ENCODE measurements at places on chromosomes 6 and 20.
A peak's percentile ranks its signal among the peaks of the same experiment; 100 is the strongest.

- DNase-seq, result no peak
Observed at GRCh38 chr6:147651249-147652063, 143.0 kb downstream of the SAMD5 start.

DNA sequence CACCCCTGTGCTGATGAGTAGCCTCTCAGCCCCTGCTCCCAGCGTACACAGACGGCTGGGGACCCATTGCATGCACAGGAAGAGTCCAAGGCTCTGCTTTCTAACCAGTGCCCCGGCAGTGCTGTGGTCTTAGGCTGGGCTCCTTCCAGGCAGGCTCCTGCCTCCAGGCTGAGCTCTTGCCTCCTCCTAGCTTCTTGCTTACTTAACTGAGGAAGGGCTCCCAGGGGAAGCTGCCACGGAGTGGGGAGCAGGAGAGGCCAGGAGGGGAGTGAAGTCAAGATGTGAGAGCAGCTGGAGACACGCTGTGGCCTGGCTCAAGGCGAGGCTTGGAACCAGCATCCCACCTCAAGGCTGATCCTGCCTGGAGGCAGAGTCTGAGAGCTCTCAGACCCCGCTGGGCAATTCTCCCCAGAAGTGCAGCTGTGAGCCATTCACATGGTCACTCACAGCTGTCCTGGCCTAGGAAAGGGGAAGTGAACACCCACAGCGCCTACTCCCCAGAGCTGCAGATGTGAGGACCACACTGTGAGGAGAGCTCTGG, 141.0 kb downstream of the TBXT start:
- no peak for DNase-seq

DNA sequence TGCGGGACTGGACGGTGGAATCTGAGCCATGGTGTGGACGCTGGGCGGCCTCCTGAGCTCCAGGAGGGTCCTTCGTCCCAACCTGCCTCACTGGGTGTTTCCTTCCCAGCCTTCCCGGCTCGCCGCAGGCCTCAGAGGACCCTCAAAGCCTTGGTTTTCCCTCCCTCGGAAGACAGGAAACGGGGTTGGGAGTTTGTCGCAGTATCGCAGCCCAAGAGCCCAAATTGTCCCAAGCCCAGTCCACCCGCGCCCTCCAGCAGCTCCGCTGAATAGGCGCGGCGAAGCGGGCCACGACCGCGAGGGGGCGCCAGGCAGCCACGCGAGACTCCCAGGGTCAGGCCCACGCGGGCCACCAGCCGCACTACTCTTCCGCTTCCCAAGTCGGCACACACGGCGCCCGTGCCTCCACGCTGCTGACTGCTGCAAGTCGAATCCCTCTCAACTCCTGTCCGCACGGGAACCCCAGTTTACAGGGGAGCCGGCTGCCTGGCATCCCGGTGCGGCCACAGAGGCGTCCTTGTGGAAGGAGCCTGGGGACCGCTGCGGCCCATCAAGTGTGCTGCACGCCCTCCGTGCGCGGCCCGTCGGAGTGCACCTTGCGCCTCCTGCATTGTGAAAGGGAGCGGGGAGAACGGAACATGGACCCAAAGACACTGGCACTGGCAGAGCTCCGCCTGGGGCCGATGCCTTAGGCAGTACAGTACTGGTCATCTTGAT, 40.4 kb upstream of the HMGA1 start:
- DNase-seq, result peak; percentile 20

GRCh38 chr20:5033566-5033965, 32.3 kb upstream of the SLC23A2 start:
- peak; percentile 8 for DNase-seq

DNA sequence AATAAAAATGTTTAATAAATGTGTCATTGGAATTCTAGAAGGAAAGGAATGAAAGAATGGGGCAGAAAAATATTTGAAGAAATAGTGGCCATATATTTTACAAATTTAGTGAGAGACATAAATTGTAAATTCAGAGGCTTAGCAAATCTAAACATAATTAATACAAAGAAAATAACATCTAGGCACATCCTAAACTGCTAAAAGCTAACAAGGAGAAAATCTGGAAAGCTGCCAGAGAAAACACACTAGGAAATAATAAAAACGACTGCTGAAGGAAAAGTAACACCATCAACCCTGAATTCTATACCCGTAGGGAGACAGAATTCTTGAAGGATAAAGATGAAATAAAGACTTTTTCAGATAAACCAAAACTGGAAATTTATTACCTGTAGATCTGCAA, 23.8 kb downstream of the CYB5R4 start:
- no peak for DNase-seq

DNA sequence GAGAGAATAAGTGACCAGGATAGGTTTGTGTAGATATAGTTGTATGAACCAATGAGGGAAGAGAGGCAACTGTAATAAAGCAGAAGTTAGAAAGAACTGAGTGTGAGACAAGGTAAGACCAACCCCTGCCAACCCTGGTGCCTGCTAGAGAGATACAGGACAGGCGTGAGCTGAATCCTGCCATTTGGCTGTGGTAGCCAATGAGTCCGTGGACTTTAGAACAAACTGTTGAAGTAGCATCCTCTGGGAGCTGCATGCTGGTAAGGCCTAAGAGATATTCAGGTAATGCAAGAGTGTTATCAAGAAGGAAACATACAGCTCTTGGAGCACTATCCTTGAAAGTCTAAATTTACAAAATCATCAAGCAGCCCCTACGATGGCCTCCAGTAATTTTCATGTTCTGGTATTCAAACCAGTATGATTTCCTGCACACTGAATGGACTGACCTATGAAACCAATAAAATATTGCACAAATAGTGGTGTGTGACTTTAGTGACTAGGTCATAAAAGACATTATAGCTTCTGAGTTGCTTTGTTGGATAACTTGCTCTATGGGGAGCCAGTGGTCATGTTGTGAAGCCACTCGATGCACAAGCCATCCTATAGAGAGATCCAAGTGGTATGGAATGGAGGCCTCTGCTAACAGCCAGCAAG, 24.0 kb downstream of the BTBD3 start:
- no peak for DNase-seq

- no peak for DNase-seq
Observed at GRCh38 chr6:134584847-134585516, 267.1 kb upstream of the SGK1 start.

DNA sequence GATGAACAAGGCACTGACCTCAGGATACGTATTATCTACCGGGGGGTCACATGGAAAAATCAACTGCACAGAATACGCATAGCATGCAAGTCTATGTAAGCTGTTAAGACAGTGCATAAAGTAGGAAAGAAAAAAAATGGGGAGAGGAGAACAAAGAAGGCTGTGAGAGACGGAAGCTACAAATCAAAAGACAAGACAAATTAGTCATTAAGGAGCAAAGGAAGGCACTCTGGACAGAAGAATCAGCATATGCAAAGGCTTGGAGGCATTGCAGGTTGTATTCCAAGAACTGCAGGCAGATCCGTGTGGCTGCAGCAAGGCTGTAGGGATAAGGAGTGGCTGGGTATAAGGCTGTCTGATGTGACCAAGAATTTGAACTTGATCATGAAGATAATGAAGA, 89.0 kb downstream of the NRSN1 start:
- DNase-seq, result no peak

GRCh38 chr6:46098678-46099077, 31.1 kb upstream of the ENPP4 start:
- no peak for DNase-seq

DNA sequence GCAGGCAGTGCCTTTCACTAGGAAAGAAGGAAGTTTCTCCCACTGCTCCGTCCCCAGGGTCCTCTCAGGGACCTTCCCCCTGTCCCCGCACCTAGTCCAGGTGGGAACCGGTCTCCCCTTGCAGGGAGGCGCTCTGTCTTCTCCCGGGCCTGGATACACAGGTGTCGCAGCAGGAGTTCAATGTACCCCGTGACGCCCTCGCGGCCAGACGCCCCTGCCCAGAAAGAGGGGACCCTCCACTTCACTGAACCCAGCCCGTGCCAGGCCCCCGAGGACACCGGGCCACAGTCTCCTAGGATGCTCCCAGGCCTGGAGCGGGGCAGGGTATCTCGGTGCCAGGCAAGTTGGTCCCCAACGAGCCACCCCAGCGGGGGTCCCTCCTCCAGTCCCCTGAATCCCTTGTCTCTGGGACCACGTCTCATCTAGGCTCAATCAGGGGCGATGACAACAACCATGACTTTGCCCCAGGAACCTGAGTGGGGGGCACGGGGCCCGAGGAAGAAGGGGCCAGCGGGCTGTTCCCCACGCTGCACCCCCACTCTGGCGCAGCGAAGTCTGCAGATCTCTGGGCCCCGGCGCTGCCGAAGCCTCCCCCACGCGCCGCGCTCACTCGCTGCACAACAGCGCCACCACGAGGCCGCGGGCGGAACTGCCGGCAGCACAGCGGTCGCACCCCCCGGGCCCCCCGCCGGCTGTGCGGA, 103.0 kb downstream of the EDN3 start:
- DNase-seq, result no peak

DNA sequence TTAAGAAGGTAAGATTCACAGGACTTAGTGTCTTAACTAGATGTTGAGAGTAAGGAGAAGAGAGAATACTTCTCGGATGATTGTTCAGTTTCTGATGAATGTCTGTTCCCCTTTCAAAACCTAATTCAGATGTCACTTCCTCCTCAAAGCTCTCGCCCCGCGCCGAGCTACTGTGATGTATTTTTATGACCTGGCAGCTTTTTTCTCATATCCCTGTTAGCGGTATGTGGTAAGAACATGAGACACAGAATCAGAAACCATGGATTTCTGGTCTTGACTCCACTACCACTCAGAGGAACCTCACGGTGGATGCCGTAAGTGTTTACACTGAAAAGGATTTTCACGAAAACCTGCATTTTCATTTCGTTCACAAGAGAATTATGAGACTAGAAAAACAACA, 48.4 kb downstream of the CEP43 start:
- no peak for DNase-seq

DNA sequence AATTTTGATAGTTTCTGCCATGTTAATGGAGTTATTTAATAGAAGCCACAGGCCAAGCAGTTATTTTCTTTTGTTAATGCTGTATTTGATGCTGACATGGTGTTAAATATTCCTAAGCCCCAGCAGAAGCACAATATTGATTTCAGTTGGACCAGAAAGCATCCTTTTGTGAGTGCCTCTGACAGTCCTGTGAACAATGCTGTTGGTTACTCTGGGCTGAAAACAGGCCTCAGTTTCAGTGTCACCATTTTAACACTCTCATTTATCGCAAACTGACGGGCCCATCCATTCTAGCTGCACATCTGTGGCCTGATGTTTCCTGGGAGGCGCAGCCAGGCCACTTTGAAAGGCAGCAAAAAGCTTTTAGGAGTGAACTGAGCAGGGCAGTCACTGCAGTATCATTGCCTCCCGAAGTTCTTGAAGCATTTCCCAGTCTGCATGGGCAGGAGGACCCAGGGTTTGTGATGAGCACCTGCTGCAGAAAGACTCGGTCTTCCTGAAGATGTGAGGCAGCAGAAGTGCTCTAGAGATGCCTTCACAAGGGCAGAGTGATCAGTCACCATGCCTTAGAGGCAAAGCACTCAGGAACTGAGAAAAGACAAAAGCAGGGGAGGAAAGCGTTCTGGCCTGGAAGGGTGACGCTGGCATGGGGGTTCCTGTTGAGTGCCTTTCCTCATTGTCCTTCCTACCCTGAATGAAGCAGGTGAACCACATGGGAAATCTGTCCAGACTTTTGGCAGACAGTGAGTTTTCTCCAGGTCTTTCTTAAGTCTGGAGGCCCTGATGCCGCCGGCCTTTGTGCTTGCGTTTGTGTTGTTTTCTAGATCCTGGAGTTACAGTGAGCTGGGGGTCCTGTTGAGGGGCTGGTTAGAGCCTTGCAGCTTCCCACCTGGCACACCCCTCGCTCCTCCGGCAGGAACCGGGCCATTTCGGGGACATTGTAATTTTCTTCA, 74.0 kb downstream of the ZDHHC14 start:
- no peak for DNase-seq

DNA sequence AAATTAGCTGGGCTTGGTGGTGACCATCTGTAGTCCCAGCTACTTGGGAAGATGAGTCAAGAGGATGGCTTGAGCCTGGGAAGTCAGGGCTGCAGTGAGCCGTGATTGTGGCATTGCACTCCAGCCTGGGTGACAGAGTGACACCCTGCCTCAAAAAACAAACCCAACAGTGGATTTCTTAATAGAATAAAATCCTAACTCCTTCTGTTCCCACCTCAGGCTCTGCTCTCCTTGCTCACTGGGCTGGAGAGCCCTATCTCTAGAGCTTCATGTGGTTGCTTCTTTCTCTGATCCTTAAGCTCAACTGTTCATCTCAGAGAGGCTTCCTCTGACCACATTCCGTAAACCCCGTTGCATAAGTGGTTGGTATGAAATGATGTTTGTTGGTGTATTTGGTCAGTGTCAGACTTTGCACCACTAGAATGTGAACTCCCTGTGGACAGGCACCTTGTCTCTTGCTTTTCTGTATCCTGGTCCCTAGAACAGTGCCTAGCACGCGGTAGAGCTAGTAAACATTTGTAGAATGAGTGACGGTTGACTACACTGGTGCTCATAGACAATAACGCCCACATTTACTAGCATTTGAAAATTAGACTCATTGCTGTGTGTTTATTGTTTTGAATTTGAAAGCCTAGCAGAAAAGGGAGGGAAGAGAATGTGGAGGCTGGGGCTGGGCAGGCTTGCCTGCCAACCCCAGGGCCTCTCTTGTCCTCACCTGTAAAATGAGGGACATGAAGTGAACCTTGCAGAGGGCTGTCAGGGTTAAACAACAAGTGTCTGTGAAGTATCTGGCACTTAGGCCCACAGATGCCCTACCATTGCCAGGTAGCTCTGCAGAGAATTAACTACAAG, 4.2 kb downstream of the MAPRE1 start:
- DNase-seq, result no peak

DNA sequence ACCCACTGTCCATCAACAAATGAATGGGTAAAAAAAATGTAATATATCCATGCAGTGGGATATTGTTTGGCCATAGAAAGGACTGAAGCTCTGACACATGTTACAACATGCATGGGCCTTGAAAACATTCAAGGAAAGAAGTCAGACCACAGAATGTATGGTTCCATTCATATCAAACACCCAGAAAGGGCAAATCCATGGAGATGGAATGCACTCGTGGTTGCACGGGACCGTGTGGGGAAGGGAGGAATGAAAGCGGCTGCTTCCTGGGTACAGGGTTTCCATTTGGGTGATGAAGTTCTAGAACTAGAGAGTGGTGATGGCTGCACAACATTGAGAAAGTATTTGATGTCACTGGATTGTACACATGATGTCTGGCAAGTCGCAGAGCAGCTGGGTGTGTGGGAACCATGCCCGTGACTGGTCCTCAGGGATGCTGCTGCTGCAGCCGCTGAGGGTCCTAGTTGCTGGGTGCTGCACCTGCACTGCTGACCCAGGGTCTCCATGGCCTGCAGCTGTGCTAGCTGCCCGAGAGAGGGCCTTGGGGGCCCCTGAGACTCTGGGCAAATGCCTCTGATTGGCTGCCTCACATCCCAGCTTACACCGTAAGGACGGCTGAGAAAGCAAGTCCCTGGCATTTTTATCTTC, 220.3 kb downstream of the NRN1 start:
- no peak for DNase-seq

DNA sequence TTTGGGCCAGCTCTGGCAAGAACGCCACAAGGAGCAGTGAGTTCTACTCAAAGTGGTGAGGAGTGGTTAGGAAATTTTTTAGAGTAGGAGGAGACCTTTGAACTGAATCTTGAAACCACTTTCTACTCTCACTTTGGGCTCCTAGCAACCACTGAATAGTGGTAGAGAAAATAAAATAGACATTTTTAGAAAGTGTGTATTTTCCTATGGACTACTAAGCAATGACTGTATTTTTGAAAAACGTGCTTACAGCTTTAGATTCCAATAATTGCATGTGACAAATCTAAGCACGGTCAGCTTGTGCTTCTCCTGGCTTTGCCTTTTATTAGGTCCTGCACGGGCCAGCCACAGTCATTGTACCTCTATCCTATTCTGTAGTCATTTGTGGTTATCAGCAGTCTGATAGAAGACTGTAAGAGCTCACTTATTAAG, 8.7 kb upstream of the IFNGR1 start:
- no peak for DNase-seq

- DNase-seq, result no peak
Observed at GRCh38 chr20:39897781-39898466, 791.1 kb downstream of the MAFB start.
